ENCODE measurements at places on chromosomes 11 and 22. TPM values are rescaled to one million over a fixed set of nuclear protein-coding genes. Genes with fewer than 3 reads are reported as not detected.

Gene GAL3ST1
- total RNA-seq: not detected

Gene MS4A4A
- total RNA-seq: not detected

Gene JRKL
- total RNA-seq: 8.6 TPM

Gene SMTNL1
- not detected for total RNA-seq

Gene ENTHD1
- total RNA-seq: 0.14 TPM

Gene RBM7
- 36.5 TPM for total RNA-seq

Gene HTR3B
- not detected for total RNA-seq

Gene FZD4
- 0.02 TPM for total RNA-seq

Gene SSTR3
- total RNA-seq: 0.64 TPM

Gene MS4A3
- total RNA-seq: not detected

Gene CECR2
- total RNA-seq: 0.11 TPM

Gene BTBD18
- not detected for total RNA-seq

Gene CAVIN3
- total RNA-seq: 6.8 TPM

Gene GLYAT
- total RNA-seq: not detected

Gene CTSW
- total RNA-seq: 29.3 TPM

Gene CALCA
- total RNA-seq: not detected

Gene UBQLNL
- total RNA-seq: 0.18 TPM

Gene CACNA1I
- 4.0 TPM for total RNA-seq

Gene SMIM35
- 3.9 TPM for total RNA-seq

Gene SCN3B
- not detected for total RNA-seq

Gene LRP4
- total RNA-seq: not detected

Gene DGAT2
- 1.9 TPM for total RNA-seq

Gene P2RY6
- total RNA-seq: not detected
